ENCODE measurements at places on chromosomes 1 and 21.

DNA sequence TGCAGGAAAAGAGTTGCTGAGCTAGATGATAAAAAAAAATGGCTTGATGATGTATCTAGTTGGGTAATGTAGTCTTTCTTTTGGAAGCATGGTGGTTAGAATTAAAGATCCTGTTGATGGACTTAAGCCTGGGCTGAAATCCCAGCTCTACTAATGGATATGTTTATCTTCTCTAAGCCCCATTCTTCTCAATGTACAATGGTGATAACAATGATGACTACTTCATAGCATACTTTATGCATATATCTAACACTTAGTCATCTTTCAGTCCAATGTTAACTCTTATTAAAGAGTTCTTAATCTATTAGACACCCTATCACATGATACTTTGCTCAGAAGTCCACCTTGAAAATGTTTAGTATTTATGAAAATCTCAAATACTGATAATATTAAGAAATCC is 189.5 kb downstream of the PLA2G4A start:
- peak; percentile 6 for DNase-seq

DNA sequence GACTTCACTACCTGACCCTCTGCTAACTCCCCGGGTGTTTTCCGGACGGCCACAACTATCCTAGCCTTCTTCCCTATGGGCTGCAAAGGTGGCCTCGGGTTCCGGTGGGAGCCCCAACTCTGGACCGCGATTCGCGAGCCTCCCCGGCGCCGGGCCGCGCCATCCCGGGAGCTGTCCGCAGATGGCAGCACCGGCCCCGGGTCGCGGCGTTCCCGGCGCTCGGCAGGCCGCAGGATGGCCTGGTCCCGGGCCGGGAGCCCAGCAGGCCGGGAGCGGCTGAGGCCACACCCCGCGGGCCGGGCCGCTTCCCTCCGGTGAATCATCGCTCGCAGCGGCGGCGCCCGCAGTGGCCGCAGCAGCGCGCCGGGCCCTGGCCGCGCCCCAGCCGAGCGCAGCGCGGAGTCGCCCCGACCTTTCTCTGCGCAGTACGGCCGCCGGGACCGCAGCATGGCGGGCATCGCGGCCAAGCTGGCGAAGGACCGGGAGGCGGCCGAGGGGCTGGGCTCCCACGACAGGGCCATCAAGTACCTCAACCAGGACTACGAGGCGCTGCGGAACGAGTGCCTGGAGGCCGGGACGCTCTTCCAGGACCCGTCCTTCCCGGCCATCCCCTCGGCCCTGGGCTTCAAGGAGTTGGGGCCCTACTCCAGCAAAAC is at the start of gene CAPN2:
CAPN2 (plus strand) TSS at position 346 of the 656 bp plus-strand sequence; CDS start at position 448, 102 bp downstream.
- DNase-seq, result peak; percentile 74

GRCh38 chr1:78856096-78856495 is 150.4 kb downstream of the ADGRL4 start:
- DNase-seq, result no peak

DNA sequence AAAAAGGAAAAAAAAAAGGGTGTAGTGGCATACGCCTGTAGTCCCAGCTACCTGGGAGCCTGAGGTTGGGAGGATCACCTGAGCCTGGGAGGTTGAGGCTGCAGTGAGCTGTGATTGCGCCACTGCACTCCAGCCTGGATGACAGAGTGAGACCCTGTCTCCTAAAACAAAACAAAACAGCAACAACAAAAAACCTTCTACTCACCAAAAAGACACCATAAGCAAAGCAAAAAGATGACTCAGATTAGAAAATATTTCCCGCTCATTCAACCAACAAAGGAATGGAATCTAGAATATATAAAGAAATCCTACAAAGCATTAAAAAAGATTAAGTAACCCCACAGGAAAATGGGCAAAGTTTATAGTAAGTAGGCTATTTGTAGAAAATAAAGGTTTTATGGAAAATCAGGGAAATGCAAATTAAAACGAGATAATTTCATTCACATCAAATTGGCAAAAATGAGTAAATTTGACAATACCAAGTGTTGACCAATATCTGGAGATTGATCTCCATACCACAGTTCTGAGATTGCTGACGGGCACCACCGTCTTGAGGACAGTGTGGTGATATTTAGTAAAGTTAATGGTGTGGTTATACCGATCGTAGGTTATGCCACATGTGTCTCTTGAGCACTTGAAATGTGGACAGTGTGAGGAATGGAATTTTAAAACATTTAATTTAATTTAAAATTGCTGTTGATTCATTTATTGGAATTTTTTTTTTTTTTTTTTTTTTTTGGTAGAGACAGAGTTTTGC is 54.0 kb downstream of the PIK3CD start:
- DNase-seq, result peak; percentile 61

GRCh38 chr1:107228704-107229371 is 88.0 kb downstream of the NTNG1 start:
- peak; percentile 56 for DNase-seq

- DNase-seq, result no peak
These were observed 44.2 kb downstream of the KLHL20 start for GRCh38 chr1:173758980-173759379.

DNA sequence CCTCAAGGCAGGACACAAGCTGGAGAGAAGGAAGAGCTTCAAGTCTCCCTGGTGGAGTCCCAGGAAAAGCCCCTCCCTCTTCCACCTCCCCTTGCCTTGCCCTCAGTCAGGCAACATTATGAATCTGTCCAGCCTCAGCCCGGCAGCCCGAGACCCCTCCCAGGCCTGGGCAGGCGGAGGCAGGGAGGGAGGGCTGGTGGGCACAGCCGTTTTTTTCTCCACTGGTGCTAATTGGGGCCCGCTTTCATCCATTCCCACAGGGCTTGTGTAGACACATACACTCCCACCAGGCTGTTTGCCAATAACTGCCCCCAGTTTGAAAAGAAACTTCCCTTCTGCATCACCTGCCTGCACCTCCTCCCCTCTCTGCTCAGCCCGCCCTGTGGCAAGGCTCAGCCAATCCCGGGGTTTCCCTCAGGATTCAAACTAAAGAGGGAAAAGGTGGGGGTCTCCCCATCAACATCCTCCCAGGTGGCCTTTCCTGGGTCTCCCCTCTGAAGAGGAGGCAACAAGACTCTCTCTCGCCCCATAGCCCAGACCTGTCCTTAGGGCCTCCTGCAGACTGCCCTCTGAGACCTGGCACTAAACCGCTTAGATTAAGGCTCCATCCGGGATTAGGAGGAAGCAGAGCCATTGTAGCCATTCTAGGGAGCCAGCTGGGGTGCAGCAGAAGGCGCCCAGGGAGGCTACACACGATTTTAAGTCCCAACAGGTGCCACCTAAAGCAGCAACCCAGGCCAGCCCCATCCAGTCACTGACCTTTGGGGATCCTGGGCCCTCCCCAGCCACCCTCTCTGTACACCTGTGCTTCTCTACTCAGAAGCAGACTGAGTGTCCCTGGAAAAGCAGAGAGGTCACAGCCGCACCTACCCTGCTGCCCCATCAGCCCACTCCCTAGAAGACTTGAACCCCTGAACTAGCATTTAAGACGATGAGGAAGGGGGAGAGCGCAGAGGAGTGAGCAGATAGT is 3.5 kb downstream of the IGSF9 start:
- DNase-seq, result no peak

GRCh38 chr1:208291923-208292711 is 47.9 kb upstream of the PLXNA2 start:
- no peak for DNase-seq

GRCh38 chr1:66930823-66931174 is 6.0 kb downstream of the MIER1 start:
- DNase-seq, result no peak

- DNase-seq, result no peak
These were observed 77.1 kb downstream of the PIK3CD start for GRCh38 chr1:9728451-9729295.

GRCh38 chr1:62381831-62382657 is 54.8 kb upstream of the USP1 start:
- peak; percentile 51 for DNase-seq

- no peak for DNase-seq
These were observed 3.7 kb downstream of the NES start for GRCh38 chr1:156673387-156674121.

- DNase-seq, result no peak
These were observed 18.1 kb upstream of the NBPF1 start for GRCh38 chr1:16631248-16632043.

- no peak for DNase-seq
These were observed 59.0 kb upstream of the EDEM3 start for GRCh38 chr1:184813528-184814089.

- DNase-seq, result peak; percentile 40
These were observed 2.7 kb downstream of the SH2D2A start for GRCh38 chr1:156813750-156814570.

GRCh38 chr1:175742790-175743459 is 470 bp downstream of the TNR start:
- DNase-seq, result peak; percentile 13

GRCh38 chr1:192852001-192852947 is 43.4 kb downstream of the RGS2 start:
- DNase-seq, result no peak

DNA sequence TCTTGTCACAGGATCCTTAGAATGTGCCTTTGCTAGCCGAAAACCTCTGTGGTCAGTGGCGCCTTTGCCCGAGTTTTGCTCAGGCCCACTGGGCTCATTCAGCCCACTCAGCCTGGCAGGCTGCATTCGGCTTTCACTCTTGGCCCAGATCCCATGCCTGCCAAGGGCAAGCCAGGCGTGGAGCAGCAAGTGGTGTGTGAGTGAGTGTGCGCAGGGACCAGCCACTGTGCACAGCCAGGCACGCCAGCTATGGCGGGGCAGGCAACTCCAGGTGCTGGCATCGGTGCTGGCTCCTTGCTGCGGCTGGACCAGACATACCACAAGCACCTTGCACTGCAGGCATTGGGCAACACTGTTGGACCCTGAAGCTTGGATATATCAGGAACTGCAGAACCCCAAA is 1145.1 kb upstream of the NCAM2 start:
- no peak for DNase-seq

GRCh38 chr21:38221594-38221993 is 35.2 kb upstream of the KCNJ15 start:
- no peak for DNase-seq

Data from astrocyte (in vitro differentiated cells and primary cell).